ENCODE measurements at places on chromosomes 1 and 21.

DNA sequence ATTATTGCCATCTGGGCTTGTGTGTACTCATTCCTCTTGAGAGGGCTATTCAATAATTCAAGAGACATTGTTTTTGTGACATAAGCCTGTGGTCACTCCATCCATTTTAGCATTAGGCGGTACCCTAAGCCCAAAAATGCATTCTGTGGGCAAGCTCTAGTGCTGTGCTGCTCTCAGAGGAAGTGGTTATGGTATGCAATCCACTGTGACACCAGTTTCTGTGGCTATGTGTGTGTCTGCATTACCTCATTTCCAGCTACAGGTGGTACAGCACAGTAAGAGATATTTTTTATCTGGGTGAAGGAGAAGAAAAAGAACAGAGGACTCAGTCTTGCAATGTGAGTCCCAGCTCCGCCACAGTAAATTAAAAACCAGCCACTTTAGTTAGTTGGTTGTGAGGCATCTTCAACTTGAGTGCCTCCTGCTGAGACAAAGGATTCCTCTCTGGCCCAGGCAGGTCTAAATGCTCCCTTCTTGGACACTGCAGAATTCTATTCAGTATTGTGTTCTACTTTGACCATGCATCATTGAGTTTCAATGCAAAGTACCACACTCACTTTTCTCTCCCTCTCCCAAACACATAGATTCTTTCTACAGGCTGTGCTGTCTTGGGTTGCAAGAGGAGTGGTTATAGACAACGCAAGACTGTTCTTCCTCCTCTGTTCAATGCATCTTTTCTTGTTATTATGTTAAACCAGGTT lies 777.8 kb upstream of the BRINP3 start:
- no peak for DNase-seq

DNA sequence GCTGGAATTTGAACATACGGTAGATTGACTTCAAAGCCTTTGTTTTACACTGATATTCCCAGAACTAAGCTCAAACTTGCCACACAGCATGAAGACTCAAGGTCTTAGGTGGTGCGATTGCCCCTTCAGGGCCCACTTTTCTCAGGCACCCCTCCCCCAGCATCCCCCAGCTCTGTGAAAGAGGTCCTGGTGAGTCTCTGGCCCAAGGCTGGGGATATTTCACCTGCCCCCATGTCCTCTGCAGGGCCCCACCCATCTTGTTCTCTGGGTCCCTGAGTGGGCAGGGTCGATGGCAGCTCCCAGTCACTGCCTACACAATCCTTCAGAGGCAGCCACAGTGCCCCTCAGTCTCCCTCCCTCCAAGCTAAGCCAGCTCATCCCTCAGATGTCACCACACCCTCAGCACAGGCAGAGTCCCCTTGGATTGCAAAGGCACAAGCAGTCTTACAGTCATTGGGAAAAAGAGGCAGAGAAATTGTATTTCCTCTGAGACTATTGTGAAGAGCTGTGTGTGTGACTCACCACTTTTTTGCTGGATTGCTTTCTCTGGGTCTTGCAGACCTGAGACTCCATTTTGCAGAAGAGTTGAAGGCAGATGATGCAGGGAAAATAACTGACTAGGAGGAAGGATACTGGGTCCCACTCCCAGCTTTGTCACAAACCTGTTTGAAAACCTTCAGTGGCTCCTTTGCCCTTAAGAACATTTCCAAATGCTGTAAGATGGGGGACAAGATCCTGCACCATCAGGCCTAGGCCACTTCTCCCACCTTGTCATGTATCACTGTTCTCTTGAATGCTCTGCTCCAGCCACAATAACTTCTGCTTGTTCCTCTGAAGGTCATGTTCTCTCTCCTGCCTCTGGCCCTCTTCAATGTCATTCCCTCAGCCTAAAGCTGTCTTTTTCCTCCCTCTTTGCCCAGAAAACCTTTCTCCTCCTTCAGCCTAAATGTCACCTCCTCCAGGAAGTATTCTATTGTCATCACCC lies 119.1 kb upstream of the GRIK3 start:
- no peak for DNase-seq

DNA sequence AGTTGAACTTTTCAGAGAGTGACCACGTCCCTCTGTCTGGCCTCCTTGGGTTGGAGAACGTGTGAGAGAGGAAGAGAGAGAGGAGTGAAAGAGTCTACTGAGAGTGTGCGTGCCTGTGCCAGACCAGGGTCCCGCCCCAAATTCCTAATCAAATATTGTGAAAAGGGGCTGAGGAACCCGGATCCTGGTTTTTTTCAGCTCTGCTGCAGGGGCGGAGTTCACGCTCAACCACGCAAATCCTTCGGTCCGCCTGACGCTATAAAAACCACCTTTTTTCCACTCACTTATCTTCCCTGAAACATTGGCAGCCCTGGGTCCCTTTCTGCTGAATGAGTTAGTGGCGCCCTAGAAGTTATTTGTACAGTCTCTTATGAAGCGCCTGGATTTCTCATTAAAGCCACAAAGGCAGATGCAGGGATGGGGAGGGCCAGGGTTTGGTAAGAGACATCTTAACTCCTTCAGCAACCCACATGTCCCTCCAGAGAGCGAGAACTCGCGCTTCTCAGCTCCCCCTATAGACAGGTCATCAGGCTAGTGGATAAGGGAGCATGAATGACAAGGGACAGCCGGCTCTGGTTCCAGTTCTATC lies at the start of gene FMOD:
Gene FMOD, minus strand, starts transcription at position 86 of the 589 bp plus-strand sequence. CDS start 2,852 bp downstream, outside the sequence.
- DNase-seq, result no peak

GRCh38 chr1:38500352-38500751 lies 359.2 kb downstream of the RRAGC start:
- no peak for DNase-seq

GRCh38 chr1:169390303-169390702 lies 22.3 kb downstream of the BLZF1 start:
- DNase-seq, result no peak

DNA sequence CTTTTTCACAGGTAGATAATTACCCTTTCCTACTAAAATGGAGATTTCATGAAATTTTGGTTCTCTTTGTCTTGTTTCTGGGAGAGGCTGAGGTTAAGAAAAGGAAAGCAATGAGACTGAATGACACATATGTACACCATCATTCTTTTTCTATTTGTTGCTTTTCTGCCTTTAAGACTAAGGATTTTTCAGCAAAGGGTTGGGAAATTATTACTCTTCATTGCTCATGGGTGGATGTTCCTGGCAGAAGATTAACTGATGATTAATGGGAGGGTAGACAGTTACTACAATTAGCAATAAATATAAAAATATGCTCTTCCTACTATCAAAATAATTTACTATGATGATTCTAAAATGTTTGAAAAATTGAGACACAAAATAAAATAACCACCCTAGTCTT lies 316.5 kb upstream of the USP24 start:
- DNase-seq, result no peak

GRCh38 chr21:14957836-14958235 lies 107.0 kb downstream of the NRIP1 start:
- DNase-seq, result no peak

DNA sequence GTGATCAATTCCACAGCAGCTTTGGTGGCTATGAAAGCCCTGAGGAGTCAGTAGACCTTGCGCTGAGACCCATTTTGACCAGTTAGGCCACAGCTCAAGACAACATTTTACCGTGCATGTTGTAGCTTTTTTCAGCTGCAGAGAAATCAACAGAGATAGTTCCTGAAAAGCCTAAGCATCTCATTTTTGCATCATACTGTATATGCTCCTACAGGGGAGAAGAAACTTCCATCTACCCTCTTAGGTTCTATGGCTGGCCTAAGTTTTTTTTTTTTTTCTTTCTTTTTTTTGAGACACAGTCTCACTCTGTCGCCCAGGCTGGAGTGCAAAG lies 24.8 kb upstream of the EYA3 start:
- DNase-seq, result no peak

DNA sequence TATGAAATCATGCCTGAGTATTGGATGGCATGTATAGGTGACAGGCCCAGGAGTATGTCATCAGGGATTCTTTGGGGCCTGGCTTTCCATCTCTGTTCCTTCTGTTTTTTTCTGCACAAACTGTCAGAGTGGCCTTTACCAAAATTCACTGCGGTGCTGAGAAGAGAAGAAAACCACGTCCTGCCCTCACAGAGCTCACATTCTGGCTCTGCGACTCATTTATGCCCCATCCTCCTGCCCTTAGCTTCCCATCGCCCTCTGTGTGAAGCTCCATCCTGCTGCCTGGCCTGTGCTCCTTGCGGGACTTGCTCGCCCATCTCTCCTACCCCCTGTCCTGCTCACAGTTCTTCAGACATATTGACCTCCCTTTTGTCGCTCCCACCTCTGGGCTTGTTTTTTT lies 73.4 kb downstream of the HUNK start:
- DNase-seq, result no peak

GRCh38 chr1:116940814-116941599 lies 31.3 kb downstream of the PTGFRN start:
- no peak for DNase-seq

All from activated T-cell treated with anti-CD3 and anti-CD28 coated beads, Interleukin-2, amount 50 U/mL, for 72 hours (primary cell).